Endothelial cell of umbilical vein (primary cell): ENCODE measurements at places on chromosomes 7 and 10.

DNA sequence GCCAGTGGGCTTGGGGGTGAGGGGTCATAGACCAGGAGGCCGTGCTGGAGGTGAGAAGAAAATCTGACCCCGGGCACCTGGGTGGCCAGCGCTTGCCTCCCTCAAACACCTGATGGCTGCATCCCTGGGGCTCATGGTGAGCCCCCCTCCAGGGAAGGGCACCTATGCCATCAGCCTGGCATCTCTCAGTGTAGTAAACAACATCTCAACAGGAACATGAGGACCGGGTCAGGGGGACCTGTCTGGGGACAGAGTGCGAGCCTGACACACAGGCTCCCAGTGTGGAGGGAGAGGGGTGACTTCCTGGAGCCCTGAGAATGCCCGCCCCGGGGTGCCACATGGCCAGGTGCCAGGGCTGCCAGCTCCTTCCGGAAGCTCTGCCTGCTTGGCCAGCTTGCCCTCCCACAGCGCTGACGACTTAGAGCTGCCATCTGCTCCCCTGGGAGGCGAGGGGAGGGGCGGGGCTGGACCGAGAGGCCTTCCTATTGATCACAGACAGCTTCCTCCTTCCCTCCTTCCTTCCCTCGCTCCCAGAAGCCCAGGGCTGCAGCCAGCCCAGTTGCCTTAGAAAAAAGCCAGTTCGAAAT lies 12.3 kb downstream of the STX1A start:
- no peak for DNase-seq

GRCh38 chr10:77552252-77552651 lies 85.4 kb downstream of the KCNMA1 start:
- no peak for DNase-seq

GRCh38 chr7:151717918-151718317 lies 159.0 kb downstream of the PRKAG2 start:
- DNase-seq, result no peak

GRCh38 chr7:1534330-1535099 lies 4.0 kb downstream of the MAFK start:
- DNase-seq, result no peak

DNA sequence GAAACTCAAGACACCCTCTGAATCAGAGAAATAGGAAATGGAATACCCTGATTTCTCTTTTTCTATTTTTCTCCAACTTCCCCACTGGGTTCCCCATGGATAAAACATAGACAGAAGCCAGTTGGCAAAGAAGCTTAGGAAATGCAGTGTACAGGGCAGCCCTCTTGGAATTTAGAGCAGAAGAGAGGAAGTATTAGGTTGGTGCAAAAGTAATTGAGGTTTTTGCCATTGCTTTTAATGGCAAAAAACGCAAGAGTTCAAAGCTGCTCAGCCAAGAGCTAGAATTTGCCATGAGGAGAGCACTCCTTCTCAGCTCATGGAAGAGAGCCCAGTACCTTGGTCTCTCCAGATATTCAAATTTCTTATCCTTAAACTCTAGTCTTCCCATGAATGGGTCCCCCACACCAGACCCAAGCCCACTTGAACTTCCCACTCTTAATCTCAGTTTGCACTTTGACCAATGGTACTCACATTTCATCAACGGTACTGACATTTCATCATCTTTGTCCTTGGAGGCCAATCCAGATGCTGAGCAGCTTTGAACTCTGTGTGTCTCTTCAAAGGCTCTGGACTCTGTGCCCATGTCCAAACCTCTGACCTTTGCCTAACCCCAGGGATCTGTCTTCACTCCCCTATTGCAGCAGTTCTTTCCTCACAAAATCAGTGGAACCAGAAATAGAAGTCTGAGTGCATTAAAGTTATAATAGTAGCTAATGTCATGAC lies 73.2 kb upstream of the PPP1R3C start:
- DNase-seq, result no peak

DNA sequence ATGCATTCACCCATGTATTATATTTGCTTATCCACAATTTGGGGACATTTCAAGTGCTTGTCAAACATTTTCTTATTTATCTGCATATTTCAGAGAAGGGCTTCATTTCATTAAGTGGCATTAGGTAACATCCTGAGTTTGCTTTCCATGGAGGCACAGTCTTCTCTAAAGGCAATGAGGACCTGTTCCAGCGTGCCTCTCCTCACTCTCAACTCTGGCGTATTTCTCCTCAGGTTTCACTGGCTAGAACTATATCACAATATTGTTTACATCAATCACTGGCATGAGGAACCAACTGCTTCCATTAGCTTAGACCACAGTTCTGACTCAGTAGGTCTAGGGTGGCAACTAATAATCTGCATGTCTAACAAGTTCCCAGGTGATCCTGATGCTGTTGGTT lies 177.2 kb downstream of the TAX1BP1 start:
- DNase-seq, result no peak

GRCh38 chr10:103823706-103824272 lies 31.6 kb downstream of the SH3PXD2A start:
- DNase-seq, result no peak

- peak; percentile 57 for DNase-seq
These were observed 177.6 kb downstream of the PARD3 start for GRCh38 chr10:34637418-34637911.

DNA sequence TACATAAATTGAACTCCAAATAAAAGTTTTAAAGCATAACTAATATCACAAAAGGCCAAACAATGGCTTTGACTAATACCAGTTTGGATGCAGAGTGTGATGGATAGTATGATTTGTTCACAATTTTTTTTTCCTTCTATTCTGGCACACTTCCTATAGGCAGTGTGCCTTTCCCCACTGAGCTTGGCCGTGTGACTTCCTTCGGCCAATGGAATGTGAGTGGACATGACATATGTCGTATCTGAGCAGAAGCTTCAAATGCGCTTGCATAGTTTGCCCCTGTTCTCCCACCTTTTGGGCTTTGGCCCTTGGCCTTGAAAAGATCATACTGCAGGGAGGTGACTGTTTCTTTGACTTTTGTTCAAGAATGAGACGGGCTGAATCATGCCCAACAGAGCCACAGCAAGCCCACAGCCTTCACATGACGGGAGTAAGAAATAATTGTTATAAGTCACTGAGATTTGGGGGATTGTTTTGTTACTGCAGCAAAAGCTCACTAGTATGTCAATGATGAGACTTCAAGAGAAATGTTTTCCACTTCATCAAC lies 279.9 kb upstream of the NEBL start:
- DNase-seq, result no peak

DNA sequence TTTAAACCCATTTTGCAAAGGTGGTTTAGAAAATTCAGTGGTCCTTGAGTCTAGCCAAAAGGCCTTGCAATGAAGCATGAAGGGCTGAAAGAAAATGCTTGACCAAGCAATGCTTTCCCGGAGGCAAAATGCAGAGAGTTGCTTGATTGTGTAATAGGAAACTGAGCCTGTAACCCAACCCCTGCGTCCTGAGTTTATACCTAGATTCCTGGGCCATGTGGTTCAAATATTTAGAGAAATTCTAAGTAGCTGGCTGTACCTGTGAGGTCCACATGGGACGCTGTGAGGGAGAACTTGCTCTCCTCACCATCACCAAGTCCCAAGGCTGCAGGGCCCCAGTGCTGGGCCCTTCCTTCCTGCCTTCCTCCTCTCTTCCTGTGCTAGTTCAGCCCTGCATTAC lies 45.7 kb downstream of the CXCL12 start:
- no peak for DNase-seq

DNA sequence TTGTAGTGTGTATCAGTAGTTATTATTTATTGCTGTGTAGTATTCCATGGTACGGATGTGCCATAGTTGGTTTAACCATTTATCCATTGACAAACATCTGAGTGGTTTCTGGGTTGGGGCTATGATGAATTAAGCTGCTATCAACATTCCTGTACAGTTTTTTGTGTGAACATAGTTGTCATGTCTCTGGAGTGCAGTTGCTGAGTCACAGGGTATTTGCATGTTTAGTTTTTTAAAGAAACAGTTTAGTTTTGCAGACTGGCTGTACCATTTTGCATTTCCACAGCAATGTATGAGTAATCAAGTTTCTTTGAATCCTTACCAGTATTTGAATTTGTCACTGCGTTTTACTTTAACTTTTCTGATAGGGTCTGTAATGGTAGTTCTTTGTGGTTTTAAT lies 516.7 kb upstream of the CELF2 start:
- DNase-seq, result no peak

GRCh38 chr10:90407131-90407530 lies 450.7 kb downstream of the HTR7 start:
- no peak for DNase-seq

- DNase-seq, result no peak
These were observed 91.2 kb downstream of the LHPP start for GRCh38 chr10:124552691-124553276.

- peak; percentile 46 for DNase-seq
These were observed 9.4 kb downstream of the NUDT5 start for GRCh38 chr10:12186323-12186722.

DNA sequence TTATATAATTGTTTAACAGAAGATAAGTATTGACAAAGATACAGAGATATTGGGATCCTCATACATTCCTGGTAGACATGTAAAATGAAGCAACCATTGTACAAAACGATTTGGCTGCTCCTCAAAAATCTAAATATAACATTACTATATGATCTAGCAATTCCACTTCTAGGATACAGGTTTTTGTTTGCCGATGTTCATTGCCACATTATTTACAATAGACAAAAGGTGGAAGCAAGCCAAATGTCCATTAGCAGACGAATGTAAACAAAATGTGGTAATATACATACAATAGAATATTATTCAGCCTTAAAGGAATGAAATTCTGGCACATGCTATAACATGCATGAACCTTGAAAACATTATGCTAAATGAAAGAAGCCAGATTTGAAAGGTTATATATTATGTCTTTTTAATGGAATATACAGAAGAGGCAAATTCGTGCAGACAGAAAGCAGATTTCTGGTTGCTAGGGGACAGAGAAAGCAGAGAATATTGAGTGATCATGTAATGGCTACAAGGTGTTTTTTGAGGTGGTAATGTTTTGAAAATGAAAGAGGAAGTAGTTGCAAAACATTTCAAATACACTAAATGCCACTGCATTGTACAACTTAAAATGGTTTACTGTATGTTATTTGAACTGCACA lies 44.9 kb downstream of the POLR1F start:
- DNase-seq, result no peak

DNA sequence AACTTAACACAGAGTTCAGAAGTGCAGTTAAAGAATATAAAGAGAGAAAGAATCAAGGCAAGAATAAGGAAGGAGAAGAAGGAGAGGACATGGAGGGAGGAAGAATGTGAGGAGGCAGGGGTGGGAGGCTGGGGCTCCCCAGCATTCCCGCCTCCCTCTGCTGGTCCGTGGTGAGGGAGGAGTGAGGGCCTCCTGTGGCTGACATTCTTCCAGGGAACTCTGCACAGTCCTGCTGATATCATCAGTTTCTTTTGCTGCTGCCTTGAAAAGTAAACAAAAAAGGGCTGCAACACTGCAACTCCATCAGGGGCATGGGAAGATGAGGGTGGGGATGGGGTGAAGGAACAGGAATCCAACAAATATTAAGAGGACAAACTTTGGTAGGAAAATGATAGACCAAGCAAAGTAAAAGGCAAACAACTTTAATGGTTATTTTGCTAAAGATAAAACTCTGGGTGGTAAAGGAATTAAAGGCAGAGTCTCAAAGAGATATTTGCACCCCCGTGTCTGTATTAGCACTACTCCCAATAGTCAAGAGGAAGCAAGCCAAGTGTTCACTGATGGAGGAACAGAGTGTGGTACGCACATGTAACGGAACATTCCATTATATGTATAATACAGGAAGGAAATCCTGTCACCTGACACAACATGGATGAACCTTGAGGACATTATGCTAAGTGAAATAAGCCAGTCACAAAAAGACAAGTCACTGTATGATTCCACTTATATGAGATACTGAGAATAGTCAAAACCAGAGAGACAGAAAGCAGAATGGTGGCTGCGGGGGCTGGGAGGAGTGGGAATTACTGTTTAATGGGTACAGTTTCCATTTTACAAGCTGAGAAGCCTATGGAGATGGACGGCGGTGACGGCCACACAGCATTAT lies 8.0 kb upstream of the SPOCK2 start:
- DNase-seq, result peak; percentile 18

GRCh38 chr10:62008946-62009345 lies 107.4 kb downstream of the ARID5B start:
- DNase-seq, result no peak

- no peak for DNase-seq
These were observed 33.9 kb downstream of the CCM2 start for GRCh38 chr7:45033931-45034290.

- DNase-seq, result no peak
These were observed 21.0 kb downstream of the AHR start for GRCh38 chr7:17319164-17320101.

GRCh38 chr7:94160719-94161435 lies 156.7 kb upstream of the BET1 start:
- DNase-seq, result no peak

- DNase-seq, result no peak
These were observed 4.6 kb upstream of the HMX2 start for GRCh38 chr10:123143162-123143824.

GRCh38 chr10:456486-456885 lies 233.0 kb downstream of the DIP2C start:
- DNase-seq, result no peak

- no peak for DNase-seq
These were observed 31.2 kb upstream of the FFAR4 start for GRCh38 chr10:93535293-93535692.

DNA sequence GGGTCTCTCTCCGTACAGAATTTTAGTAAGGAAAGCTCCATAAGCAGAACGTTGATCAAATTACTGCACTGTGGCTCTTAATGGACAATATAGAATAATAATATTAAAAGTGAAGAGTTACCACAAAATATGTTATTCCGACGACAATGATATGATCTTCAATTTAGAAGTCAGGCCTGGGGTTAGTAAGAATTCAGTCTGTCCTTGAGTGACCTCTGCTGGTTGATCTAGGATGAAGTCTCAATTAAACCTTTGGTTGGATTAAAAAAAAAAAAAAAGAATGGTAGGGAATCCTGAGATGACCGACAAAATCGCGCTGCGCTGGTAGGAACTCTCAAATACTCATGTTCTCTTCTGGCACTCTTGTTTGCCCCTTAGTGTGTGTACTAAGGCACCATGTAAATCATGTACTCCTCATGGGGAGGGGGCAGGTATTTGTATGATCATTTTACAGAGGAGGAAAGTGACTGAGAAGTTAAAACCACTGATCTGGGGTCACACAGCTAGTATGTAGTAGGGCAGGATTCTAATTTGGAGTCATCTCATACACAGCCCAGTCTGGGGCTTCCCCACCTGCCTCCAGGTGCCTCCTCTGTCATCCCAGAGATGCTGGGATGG lies 161.3 kb upstream of the NPVF start:
- DNase-seq, result peak; percentile 44

DNA sequence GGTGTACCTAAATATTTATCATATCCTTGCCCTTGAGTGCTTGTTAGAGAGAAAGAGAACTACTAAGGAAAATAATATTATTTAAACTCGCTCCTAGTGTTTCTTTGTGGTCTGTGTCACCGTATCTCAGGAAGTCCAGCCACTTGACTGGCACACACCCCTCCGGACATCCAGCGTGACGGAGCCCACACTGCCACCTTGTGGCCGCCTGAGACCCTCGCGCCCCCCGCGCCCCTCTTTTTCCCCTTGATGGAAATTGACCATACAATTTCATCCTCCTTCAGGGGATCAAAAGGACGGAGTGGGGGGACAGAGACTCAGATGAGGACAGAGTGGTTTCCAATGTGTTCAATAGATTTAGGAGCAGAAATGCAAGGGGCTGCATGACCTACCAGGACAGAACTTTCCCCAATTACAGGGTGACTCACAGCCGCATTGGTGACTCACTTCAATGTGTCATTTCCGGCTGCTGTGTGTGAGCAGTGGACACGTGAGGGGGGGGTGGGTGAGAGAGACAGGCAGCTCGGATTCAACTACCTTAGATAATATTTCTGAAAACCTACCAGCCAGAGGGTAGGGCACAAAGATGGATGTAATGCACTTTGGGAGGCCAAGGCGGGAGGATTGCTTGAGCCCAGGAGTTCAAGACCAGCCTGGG lies 11.4 kb downstream of the SERPINE1 start:
- peak; percentile 99 for DNase-seq
